Skeletal muscle tissue (tissue), 5 donors: ENCODE measurements at places on chromosomes 2 and 18. TPM values are rescaled to one million over a fixed set of nuclear protein-coding genes. Genes with fewer than 3 reads are reported as not detected.

The PTPRN gene
- total RNA-seq, result not detected

The STARD6 gene
- total RNA-seq, result not detected

The NOTO gene
- total RNA-seq, result not detected

The CABLES1 gene
- 4.7 TPM for total RNA-seq

The IKZF2 gene
- 4.2 TPM for total RNA-seq

The TMEM214 gene
- total RNA-seq, result 23.5 TPM

The VWC2L gene
- 0.52 TPM for total RNA-seq

The COL3A1 gene
- total RNA-seq, result 6,920 TPM

The SMARCAL1 gene
- total RNA-seq, result 13.0 TPM

The MRPL44 gene
- 30.3 TPM for total RNA-seq

The RBFA gene
- 30.8 TPM for total RNA-seq

The TCF4 gene
- total RNA-seq, result 205 TPM
